ENCODE measurements at places on chromosomes 6 and 20.

DNA sequence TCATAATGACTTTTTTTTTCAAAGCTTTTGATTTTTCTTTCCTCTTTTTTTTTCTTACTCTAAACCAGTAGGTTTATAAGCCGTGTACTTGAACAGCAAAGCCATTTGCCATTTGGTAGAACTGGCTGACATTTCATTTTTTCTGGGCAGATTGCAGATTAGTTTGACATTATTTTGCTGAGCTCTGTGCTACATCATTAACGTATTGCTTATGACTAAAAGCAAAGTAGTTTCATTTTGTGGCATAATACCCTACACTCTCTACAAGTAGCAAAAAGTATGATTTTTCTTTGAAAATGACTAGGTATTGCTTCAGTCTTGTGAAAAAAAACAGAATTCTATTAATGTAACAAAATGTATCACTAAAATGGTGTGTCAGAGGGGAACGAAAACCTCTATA, 141.3 kb downstream of the GRIK2 start:
- DNase-seq, result no peak

GRCh38 chr6:125188037-125188436, 34.5 kb downstream of the TPD52L1 start:
- DNase-seq, result no peak

DNA sequence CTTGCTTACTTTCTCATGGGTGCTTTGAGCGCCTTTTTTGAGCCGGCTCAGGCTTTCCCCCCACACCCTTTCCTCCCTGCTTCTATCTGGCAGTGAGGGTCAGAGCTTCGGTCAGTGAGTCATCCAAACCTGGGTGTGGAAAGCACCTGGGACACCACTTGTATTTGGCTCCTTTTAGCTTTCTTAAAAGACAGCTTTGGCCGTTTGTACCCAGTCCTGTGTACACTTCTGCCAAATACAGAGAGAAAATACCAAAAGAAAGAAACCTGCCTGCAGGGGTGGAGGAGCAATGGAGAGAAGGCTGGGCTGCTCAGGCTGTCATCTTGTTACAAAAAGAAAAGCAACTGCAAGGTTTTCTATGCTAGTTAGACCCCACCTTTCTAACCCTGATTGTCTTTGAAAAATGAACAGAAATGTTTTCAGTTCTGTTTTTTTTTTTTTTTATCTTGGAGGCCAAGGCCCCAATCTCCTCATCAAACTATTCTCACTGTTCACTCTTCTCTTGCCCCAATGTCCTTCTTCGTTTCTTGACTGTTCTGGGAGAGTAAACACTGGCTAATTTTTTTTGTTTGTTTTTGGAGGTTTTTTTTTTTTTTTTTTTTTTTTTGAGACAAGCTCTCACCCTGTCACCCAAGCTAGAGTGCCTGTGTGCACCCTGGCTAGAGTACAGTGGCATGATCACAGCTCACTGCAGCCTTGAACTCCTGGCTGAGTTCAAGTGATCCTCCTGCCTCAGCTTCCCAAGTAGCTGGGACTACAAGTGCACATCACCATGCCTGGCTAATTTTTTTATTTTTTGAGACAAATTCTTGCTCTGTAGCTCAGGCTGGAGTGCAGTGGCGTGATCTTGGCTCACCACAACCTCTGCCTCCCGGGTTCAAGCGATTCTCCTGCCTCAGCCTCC, 76.4 kb downstream of the SSR1 start:
- DNase-seq, result no peak

DNA sequence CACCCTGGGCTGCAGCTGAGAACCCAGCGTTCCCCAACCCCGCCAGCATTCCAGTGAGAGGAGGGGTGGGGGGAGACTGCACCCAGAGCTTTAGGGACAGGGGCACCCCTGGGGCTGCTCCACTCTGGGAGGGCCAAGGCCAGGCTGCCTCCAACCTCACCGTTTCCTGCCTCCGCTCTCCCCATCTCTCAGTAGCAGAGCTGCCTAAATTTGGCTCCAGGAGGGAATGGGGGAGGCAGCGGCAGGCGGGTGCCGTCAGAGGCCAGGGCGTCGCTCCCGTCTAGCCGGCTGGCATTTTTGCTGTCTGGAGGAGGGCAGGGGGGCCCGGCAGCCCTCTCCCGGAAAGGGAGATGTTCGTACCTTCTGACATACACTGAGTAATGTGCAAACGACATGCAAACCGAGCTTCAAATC, 46.6 kb downstream of the NOL4L start:
- DNase-seq, result no peak

GRCh38 chr6:138005846-138006245, 101.4 kb downstream of the PERP start:
- DNase-seq, result peak; percentile 6

GRCh38 chr6:11343963-11344723, 111.7 kb upstream of the NEDD9 start:
- DNase-seq, result no peak

- no peak for DNase-seq
Measured at GRCh38 chr20:9359561-9360308, 154.7 kb upstream of the LAMP5 start.

GRCh38 chr6:133408543-133408942, 167.4 kb downstream of the EYA4 start:
- DNase-seq, result no peak

DNA sequence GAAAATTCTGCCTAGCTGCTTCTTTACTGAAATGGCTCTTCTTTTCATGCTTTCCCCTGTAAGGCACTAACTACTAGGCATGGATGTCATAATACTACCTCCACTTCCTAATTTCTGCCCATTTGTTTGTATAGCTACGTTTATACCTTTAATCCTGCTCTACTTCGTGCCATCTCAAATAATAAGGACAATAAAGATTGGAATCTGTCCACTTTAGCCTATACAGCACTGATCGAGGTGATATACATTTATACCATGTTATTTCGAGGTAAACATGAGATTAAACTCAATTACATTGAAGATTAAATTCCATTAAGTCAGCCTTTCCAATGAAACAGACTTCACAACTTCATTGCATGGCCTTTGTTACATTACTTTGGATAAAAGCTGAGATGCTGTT, 390.6 kb upstream of the MARCKS start:
- no peak for DNase-seq

DNA sequence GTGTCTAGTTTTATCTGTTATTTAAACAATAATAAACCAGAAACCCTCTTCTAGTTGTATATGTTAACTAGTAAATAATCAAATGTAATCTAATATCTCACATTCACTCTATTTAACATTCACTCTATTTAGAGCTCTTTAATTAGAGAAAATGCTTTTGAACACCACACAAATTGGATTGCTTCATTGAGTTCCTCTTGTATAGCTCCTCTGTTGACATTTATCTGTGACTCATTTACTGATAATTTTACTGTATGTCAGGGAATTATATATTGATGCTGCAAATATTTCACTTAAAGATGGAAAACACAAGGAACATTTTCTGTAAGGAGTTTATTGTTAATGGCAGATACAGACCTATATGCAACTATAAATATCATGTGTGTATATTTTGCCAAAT, 594.6 kb downstream of the COL12A1 start:
- no peak for DNase-seq

- no peak for DNase-seq
Measured at GRCh38 chr6:99120641-99121040, 172.9 kb upstream of the FBXL4 start.

GRCh38 chr6:11317885-11318771, 85.7 kb upstream of the NEDD9 start:
- peak; percentile 9 for DNase-seq

GRCh38 chr6:67450641-67451040, 1184.4 kb upstream of the ADGRB3 start:
- DNase-seq, result no peak

GRCh38 chr6:35099116-35099515, 42.0 kb downstream of the TCP11 start:
- DNase-seq, result no peak

DNA sequence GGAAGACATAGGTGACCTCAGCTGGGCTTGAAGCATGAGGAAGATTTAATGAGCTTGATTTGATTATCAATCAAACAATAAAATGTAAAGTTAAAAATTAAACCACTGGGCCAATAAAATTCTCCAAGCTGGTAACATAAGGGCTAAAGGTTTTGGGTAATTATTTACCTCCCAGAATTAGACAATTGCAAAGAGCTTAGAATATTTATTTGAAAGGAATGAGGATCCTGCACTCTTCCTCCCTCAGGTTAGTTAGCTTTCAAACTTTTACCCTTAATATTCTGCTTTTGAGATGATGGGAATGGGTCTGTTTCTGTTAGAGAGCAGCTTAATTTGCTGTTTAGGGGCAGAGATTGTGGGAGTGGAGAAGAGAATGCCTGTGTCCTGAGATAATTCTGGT, at the start of gene SLC17A4:
TSS of gene SLC17A4 (plus strand) at position 208 of the 400 bp plus-strand sequence. CDS start 7,221 bp downstream, outside the sequence.
- DNase-seq, result no peak

DNA sequence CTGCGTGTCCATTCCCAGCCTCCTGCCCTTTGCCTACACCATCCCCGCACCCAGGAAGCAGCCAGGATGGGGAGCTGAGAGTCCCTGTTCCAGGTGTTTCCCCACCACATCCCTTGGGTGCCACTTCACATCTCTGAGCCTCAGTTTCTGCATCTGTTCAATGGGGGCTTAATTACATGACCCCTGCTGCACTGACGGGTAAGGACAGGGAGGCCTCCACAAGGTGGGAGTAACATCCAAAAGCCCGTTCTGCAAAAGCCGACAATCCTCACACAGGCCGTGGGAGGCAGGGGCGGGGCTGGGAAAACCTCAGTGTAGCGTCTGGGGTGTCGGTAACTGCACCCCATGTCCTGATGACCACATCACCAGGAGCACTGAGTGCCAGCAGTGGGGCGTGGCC, 41.3 kb downstream of the GRM4 start:
- DNase-seq, result no peak

GRCh38 chr6:45447005-45447404, 69.3 kb upstream of the SUPT3H start:
- no peak for DNase-seq

GRCh38 chr6:84086545-84087429, 53.2 kb downstream of the MRAP2 start:
- DNase-seq, result no peak

DNA sequence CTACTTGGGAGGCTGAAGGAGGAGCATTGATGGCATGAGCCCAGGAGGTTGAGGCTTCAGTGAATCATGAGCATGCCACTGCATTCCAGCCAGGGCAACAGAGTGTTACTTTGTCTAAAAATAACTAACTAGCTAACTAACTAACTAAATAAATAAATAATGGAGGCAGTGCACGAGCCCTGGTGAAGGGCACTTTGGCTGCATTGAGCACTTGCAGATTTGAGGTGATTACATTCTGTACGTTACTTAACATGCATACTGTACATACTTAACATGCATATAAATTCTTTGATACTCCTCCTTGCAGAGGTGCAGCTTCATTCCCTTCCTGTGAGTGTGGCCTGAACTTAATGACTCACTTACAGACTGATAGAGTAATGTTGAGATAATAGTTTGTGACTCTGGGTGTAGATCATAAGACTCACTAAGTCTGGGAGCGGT, 10.7 kb downstream of the HLA-A start:
- no peak for DNase-seq

GRCh38 chr6:11771473-11772048, 7.0 kb downstream of the ADTRP start:
- DNase-seq, result no peak

DNA sequence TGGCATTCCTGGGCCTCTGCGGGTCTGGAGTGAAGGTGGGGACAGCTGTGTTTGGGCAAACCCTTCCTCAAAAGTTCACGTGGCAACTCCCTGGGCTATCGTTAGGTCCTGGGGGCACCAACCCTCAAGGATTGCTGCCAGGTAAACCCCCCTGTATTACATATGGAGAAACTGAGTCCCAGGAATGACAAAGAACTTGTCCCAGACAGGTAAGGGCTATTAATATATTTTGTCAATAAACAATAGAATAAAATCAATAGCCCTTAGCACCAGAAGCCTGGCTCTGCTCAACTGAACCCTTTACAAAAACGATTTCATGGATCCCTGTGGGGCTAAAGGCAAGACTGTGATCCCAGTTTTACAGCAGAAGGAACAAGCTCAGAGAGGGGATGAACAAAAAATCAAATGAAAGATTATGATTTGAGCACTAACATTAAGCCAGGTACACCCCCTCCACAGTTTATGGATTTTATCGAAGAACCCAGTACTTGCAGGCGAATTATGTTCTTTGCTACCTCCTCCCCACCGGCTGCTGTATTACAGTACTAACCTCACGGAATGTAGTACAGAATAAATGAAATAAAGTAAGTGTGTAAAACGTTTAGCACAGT, 2.7 kb downstream of the ID1 start:
- DNase-seq, result no peak

Data from naive thymus-derived CD8-positive, alpha-beta T cell (primary cell).